ENCODE measurements at places on chromosomes 5 and 9.

- no peak for DNase-seq
These were observed 456.9 kb downstream of the RASEF start for GRCh38 chr9:82606071-82606470.

- DNase-seq = peak; percentile 50
These were observed 156.4 kb upstream of the SMIM23 start for GRCh38 chr5:171629221-171629620.

DNA sequence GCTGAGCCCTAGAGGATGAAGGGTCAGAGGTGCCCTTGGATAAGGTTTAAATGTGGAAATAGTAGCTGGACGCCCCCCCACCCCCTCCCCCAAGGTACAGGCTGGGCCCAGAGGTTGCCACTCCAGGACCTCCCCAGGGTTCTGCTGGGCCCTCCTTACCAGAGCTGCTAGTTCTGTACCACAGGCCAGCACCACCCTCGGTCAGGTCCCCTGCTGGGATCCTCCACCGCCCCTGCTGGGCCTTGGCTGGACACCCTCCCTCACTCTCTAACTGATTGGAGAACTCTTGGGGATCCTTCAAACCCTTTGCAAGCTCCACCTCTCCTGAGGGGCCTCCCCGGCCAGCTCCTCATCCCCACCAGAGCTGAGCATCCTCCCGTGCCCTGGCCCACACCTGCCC is 34.9 kb downstream of the PTGES start:
- DNase-seq = peak; percentile 71

- no peak for DNase-seq
These were observed 2.6 kb upstream of the NFIL3 start for GRCh38 chr9:91426123-91426745.
